ENCODE measurements at places on chromosomes 5 and 9.
A peak's percentile ranks its signal among the peaks of the same experiment; 100 is the strongest.

DNA sequence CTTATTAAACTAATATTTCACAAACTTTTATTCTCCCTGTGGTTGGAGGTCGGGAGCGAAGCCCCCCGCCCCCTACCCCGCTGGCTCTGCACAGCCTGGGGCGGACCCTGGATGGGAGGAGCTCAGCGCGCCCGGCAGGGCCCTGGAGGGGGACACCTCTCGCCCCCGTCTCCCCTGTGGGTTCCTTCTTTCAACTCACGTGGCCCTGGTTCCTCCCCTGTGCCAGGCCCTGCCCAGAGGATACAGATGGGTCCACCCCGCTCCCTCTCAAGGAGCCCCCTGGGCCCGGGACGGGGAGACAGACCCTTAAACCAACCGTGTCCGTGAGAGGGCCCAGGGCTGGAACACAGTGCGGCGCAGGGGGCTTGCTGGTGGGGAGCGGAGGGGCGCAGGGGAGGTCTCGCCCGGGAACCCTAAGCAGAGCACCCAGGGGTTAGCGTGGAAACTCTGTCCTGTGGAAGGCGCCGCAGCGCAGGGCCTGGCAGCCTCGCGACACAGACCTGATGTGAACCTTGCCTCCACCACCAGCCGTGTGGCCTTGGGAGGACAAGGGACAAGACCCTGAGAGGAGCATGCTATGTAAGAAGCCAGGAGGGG is 103.7 kb upstream of the MVB12B start:
- no peak for DNase-seq

- no peak for DNase-seq
Observed at GRCh38 chr5:16787278-16787677, 148.8 kb downstream of the MYO10 start.

GRCh38 chr9:86767373-86767772 is 179.9 kb downstream of the GAS1 start:
- no peak for DNase-seq

DNA sequence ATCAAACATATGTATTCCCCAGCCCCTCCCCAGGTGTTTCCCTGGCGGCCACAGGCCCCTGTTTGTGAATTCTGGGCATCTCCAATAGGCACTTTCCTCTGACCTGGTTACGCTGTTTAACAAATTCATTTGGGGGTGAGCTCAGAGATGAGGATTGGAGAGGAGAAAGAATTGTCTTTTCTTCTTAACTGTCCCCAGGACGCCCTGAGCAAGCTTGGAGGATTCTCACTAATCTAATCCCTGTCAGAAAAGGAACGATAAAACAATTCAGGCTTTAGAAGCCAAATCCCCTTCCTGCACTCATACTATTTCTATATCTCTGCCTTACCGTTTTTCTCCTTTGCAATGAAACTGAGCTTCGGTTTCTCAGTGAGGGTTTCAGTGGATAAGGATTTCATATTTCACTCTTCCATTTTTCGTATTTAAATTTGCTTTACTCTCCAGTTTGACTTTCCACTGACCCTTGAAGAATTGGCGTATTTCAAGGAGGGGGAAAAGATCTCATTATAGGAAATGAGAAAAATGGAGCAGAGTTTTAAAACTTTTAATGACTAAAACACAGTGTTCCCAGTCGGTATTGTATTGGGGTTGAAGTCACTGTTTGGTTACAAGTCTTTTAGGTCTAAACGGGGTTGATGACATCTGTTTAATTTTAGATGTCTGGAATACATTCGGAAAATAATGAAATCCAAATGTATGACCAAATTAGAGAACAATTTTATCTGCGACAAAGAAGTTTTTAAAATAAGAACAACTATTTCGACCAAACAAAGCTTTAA is 180.1 kb downstream of the MACROH2A1 start:
- DNase-seq = no peak

DNA sequence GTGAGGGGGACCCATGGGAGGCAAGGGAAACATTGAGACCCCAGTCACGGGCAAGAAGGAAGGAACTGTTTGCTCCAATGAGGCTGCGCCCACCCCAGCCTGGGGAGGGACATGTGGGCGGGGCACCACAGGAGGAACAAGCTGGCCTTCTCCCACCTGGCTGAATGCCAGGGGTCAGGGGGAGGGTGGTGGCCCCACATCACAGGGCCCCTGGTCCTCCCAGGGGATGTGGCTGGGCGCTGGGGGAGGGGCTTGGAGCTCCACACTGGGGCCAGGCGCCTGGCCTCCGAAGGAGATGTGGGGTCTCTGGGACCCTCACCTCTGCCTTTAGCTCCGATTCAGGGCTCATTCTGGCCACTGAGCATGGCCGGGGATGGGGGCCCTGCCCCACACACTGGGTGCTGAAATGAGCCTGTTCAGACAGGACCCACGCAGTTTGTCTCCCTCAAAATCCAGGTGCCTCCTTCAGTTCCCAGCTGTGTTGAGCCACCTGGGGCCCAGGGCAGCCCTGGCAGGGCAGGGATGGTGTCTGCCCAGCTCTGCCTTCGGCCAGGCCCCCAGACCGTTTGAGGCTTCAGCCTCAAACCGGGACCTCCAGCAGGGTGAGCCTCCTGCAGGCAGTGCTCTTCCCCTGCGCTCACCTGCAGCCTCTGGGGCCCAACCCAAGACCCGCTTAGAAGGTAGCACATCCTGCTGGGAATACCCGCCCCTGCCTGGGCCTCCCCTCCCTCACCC is 33.2 kb upstream of the NOTCH1 start:
- no peak for DNase-seq

DNA sequence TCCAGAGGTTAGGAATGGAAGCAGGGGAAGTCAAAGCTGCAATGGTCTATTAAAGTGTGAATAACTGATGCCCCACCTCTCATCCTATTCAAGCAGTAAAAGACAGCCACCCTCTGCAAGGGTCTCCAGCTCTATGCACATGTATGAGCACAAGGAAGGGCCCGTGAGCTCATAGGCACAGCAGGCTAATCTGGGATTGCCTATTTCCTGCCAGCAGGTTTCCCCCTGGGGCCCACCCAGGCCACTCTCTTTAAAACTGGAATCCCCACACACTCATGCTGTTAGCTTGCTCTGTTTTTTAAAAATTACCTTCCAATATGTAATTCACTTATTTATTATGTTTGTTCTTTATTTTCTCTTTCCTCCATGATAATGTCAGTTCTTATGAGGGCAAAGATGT is 48.7 kb upstream of the ZNF366 start:
- no peak for DNase-seq

DNA sequence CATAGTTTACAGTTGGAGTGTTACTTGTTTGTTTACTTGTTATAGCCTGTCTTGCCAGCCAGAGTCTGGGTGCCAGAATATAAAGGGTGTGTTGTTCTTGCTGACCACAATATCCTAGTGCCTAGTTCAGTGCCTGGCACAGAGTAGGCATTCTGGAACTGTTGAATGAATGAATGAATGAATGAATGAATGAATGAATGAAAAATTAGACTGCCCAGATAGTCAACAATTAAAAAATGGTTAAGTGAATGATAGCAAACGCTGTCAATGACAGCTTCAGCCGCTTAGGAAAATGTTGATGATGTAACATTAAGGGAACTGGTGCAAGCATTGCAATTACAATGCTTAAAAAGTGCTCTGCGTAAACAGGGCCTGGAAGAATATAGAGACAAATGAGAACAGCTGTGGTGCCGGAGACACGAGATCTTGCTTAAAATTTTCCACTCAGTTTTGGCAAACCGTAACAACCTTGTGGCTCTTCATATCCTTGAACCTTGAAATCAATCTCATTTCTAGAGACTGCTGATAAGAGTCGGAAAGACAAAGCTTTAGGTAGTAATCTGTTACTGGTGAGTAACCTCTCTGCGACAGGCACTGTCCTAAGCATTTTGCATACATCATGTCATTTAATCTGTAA is 4.7 kb upstream of the TTLL11 start:
- DNase-seq = no peak

GRCh38 chr9:32738501-32739172 is 44.7 kb upstream of the TMEM215 start:
- DNase-seq = peak; percentile 25

DNA sequence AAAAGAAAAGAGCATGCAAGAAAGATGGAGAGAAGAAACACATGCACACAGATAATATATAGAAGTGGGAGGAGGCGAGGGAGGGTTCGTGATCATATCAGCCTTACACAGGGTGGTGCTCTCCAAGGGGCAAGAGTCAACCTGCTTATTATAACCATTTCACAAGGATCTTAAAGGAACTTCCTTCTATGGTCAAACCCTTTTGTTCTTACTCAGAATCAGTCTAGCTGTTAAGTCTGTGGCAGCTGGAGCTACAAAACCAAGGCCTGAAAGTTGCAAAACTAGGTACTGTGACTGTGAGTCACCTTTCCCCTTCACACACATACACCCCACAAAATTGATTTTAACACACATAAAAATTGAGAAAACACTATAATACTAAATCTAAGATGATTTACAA is 18.5 kb upstream of the ERMP1 start:
- DNase-seq = peak; percentile 59

DNA sequence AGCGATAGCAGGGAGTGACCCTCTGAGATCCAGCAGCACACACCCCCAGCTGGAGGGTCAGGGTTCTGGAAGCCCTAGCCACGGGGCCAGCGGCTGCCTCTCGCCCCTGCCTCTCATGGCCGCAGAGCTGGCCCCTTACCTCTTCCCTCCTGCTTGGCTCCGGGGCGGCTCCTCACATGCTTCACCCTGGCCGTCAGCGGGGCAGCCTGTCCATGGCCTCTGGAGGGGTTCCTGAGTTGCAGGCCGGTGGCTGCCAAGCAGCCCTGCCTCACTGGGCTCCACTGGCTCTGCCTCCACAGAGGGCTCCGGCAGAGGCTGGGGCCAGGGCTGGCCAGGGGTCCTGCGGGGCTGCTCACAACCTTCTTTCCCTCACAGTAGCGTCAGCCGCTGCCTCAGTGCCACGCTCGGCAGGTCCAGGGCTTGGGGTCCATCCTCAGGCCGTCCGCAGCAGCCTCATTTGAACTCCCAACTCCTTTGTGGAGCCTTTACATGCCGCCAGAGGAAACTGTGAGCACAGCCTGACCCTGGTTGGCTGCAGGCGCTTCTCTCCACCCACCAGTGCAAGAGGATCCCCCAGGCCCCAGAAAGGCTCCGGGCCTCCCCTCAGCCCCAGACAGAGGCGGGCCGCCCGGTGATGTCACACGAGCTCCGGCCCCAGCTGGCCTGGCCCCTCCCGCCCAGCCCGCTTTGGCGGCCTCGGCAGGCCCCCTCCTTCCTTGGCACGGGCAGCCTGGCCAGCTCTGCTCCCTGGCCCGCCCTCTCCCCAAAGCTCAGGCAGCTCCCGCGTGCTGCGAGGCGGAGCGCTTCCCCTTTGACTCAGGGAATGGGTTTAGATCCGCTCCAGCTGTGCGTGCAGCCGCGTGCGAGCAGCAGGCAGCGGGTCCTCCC is at the start of gene ANGPTL2:
Gene ANGPTL2, minus strand, starts transcription at position 460 of the 888 bp plus-strand sequence. CDS start 13,904 bp downstream, outside the sequence.
- no peak for DNase-seq

- peak; percentile 76 for DNase-seq
Observed at GRCh38 chr5:65481635-65482295, at the start of gene ADAMTS6. TSS of gene ADAMTS6 (minus strand) at chr5:65481920. CDS start at chr5:65473673, 8,247 bp downstream.

DNA sequence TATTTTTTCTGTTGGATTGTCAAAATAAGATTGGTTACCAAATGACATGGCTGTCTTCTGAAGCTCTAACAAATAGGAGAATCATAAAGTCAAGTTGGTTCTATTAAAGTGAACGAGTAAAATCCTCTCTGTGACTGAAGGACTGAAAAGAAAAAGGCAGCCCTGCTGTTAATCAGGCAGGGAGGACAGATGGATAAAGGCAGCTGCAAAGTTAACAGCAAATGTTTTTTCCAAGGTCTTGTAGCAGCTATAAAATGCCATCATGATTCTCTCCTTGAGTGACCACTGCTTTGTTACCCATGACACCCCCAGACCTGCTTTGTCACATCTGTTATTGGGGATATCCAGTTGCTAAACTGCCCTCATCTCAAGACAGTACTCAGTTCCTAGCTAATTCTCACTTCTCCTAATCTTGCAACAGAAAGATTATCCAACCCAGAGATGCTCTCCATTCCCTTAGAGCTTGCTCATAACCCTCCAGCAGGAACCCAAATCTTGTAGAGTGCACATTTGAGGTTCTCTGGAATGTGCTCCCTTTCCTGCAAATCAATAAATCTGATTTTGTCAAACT is 89.7 kb upstream of the PARP8 start:
- no peak for DNase-seq

- no peak for DNase-seq
Observed at GRCh38 chr9:127660886-127661741, 45.7 kb upstream of the CFAP157 start.

DNA sequence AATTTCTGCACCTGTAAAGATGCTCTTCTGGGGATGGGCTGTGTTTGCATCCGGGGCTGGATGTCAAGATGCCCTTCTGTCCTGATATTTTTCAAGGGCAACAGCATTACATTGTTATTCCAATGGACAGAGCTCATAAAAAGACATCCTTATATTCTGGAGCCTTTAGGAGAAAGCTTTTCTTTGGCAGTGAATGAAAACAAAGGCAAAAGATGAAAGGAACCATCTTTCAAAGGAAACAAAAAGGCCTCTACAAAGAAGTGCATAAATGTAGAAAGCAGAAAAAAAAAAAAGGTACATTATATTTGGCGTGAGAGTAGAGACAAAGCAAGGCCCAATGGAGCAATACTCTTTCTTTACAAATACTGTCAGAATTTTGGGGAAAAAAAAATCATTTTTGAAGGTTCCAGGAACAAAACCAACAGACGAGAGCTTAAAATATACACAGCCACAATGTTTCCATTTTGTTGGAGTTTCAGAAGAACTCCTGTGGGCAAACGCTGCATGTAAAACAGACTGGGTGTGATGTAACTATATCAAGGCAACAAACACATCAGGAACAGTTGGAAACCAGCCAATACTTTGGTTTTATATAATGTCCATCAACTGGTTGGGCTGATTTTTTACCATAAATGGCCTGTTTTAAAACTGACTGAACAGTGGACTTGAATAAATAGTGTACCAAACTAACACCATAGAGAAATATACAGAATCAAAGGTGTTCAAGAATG is 885.6 kb upstream of the DMAC1 start:
- no peak for DNase-seq

- no peak for DNase-seq
Observed at GRCh38 chr5:7714119-7714518, 136.8 kb downstream of the CFAP90 start.

- no peak for DNase-seq
Observed at GRCh38 chr5:130034566-130035210, 130.4 kb downstream of the CHSY3 start.

All from NK-92 treated with Interleukin-12 subunit alpha and Interleukin-12 subunit beta, amount 100 ng/mL, for 24 hours (cell line).